ENCODE measurements at places on chromosomes 7 and 10.

DNA sequence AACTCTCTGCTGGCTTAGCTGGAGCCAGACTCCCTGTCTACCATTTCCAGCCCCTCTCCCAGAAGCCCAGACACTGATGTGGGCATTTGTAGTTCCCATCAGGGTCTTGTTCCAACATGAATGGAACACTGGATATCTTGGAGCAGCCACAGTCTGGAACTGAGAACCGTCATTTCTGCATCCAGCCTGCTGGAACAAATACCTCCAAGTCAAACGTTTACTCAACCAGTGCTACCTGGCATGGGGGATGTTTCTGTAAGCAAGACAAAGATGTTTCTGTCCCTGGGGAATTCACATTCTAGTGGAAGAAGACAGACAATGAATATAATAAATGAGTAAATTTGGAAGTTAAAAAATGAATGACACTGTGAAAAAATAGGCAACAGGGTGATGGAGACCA is 70.8 kb upstream of the ZNF438 start:
- no peak for DNase-seq

DNA sequence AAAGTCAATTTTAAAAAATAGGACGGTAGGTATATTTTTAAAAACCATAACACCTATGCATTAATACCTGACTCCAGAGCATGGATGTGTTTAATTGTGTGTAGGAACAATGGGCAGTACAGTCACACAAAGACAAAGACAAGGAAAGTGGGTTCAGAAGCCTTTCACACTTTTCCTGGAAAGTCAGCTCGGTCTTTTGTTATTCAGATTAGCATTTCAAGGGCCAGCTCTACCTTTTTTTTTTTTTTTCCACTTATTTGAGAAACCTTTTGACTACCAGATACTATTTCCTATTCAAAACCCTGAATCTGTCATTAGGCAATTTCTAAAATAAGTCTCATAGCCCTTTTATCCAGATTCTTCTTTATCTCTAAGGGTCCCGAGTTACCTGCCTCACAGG is 401.9 kb downstream of the PARD3 start:
- no peak for DNase-seq

GRCh38 chr7:5478568-5479430 is 55.2 kb upstream of the TNRC18 start:
- no peak for DNase-seq

DNA sequence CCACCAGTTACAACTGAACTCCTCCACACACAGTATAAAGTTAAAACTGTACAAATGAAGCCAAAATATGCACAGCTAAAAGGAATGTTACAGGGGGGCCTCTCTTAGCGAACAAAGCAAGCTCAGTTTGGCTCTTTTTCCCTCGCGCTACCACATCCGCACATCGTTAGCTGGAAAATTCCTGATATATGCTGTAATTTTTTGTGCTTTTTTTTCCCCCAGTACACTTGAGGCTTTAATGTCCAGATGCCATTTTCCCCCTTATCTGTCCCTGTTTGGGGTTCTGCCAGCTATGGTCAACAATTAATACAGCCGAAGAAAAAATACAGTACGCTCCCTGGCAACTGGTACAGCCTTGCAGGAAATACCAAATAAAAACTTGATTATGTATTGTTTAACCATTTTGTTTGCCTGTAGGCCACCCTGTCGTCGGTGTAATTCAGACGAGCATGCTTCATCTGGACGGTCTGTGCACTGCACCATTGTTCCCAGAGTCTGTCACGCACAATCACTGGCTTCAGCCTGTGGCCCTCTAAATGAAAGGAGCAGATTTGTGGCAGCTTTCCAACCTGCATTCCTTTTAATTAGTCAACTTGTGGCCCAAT is 108.1 kb upstream of the FAM133B start:
- DNase-seq, result no peak

DNA sequence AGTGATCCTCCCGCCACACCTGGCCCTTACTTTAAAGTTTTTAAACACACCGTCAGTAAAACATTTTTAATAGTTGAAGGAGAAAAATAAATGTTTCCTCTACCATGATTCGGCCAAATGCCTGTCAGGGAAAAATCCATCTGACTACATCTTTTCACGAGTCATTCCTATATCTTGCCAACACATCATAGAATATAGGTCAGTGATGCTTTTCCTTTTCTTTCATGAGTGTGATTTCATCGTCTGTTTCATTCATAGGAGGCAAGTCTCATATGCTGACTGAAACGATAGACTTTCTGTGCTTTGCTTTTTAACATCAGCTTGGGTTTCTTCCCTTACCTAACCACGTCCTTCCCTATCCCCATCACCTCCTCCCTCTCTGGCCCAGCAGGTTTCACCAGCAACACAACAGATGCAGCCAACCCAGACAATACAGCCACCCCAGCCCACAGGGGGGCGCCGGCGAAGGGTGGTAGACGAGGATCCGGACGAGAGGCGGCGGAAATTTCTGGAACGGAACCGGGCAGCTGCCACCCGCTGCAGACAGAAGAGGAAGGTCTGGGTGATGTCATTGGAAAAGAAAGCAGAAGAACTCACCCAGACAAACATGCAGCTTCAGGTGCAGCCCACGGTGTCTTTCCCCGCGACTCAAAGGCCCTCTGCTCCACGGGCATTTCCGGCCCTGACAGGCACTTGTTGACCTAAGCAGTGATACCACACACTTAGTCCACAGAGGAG is 149.2 kb downstream of the TRIL start:
- DNase-seq, result no peak
